ENCODE measurements at places on chromosomes 1 and 21.
A peak's percentile ranks its signal among the peaks of the same experiment; 100 is the strongest.

DNA sequence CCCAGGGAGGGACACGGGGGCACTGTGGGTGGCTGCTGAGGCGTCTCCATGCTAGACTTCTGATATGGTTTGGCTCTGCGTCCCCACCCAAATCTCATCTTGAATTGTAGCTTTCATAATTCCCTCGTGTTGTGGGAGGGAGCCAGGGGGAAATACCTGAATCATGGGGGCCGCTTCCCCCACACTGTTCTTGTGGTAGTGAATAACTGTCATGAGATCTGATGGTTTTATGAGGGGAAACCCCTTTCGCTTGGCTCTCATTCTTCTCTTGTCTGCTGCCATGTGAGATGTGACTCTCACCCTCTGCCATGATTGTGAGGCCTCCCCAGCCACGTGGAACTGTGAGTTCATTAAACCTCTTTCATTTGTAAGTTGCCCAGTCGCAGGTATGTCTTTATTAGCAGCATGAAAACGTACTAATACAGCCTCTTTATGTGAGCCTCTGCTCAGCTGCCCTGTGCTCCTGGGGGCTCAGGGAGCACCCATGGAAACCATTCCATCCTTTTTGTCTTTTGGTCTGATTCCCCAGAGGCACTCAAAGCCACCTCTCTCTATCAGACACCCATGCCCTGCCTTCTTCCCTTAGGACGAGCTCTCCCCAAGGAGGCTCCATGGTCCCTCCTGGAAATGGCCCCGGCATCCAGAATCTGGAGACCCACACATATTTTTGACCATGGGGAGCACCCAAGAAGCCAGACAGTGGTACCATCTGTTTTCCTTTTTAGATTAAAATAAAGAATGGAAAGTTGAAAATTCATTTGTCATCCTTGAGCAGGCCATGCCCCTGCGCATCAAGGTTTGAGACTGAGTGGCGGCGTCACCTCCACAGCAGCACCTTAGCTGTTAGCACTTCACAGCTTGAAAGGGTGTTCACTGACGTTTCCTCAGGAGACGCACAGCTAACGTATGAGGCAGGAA is 65.9 kb upstream of the FAM20B start:
- DNase-seq = no peak

- peak; percentile 22 for DNase-seq
These were observed 719 bp downstream of the MFAP2 start for GRCh38 chr1:16979475-16980327.

DNA sequence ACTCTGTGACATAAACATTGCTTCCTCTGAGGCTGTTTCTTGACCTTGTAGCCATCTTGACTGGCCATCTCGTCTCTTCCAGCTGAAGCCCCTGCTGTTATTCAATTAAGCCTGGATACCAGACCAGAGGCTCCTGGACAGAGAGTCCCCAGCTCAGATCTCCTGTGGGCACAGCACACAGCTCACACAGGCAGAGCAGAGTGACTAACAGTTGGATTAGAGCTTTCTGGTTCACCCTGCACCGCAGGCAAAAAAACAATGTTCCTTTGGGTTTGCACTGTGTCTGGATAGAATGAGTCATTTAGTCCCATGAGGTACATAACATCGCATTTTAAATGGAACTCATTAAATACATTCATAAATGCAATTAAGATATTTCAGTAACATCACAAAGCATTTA is 33.4 kb upstream of the USH2A start:
- DNase-seq = no peak

- no peak for DNase-seq
These were observed 178.3 kb upstream of the SYT6 start for GRCh38 chr1:114331936-114332335.

DNA sequence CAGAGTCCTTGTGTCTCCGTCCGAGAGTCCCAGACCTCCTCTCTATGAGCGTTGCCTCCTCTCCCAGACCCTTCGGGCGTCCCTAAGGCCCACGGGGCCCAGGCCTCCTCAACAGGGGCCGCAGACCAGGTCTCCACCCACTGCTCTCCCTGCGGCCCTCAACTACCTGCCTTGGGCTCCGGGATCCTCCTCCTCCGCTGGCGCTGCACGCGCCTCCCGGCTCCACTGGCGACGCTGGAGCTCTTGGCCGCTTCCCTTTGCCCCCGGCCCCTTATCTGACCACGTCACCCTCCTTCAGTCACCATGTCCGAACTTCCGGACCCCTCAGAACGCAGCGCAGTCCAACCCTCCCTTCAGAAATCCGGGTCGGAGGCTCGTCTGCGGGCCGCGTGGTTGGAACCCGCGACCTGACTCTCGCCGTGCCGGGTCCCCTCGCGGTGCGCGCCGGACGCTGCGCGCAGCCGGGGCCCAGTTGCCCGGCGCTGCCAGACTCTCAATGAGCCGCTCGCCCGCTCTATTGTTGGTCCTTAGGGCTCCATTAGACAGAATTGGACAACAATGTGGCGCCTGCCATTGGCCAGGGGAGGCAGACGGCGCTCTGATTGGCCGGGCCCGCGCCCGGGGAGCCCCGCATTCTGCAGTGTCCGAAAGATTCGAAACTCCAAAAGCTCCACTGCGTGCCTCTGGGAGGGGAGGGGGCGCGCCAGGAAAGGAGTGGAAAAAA is at the start of gene DMRTA2:
Gene DMRTA2 (minus strand): TSS at position 498 of the 724 bp plus-strand sequence. CDS start 1,907 bp downstream, outside the sequence.
- DNase-seq = no peak

- DNase-seq = no peak
These were observed 73.7 kb downstream of the LAMC1 start for GRCh38 chr1:183096894-183097293.

DNA sequence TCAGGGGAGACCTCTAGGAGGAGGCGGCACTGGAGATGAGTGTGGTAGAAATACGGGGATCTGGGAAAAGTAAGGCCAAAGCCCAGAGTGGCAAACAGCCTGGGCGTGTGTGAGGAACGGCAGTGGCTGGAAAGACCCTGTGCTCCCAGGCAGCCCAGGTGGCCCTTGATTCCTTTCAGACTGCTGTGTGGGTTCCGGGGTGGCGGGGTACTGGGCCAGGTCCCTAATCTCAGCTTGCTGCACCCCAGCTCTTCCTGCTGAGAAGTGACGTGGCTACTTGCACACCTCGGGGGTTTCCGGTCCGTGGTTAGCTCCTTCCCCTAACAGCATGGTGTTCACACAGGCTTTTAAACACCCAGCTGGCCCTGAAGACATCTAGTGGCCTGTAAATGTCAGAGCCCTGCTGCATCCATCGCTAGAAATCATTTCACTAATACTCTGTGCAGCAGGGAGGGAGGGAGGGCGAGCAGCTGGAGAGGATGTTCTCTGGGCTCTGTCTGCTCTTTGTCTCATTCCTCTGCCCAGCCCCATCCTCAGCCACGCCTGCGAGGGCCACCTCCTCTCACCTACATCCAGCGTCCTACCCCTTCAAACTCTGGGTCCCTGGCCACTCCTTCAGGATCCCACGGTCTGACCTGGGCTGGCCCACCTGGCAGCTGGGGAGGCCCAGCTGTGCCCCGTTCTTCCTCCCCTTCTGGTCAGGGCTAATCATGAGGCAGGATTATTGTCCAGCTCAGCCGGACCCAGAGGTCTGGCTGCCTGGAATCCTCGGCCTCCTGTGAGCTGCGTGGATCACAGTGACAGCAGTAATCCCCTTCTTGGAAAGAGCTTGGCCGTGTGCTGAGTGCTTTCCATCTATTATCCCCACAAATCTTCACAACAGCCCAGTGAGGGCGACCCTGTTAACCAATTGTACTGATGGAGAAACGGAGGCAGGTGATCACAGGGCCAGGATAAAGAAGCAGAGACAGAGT is 7.2 kb downstream of the ZDHHC18 start:
- DNase-seq = peak; percentile 76

- peak; percentile 18 for DNase-seq
These were observed 994 bp downstream of the RO60 start for GRCh38 chr1:193060406-193060805.

DNA sequence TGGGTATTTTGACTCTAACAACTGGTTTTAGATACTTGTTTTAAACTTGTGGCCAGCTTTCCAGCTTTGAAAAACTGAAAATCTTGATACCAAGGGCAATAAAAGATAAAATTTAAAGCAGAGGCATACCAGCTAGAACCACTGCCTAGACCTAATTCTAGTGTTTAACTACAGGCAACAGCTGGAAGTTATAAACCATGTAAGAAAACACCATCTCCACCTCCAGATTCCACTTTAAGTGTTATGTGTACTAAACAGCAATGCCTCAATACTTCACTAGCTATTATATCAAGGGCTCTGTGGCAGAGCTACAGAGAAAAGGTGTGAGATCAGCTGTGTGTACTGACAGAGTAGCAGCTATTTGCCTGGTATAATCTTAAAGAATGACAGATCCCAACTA is 69.5 kb downstream of the LPAR3 start:
- DNase-seq = no peak

- DNase-seq = no peak
These were observed 56.7 kb downstream of the AKT3 start for GRCh38 chr1:243793298-243793697.

- DNase-seq = no peak
These were observed 439.6 kb upstream of the ADAMTS5 start for GRCh38 chr21:27406300-27407009.

GRCh38 chr1:70915258-70916033 is 132.2 kb downstream of the PTGER3 start:
- DNase-seq = no peak

- no peak for DNase-seq
These were observed 201.6 kb downstream of the PBX1 start for GRCh38 chr1:164760569-164760968.

- DNase-seq = no peak
These were observed 40.5 kb downstream of the COL6A1 start for GRCh38 chr21:46021978-46022544.

GRCh38 chr1:181135437-181135731 is 46.9 kb downstream of the IER5 start:
- peak; percentile 44 for DNase-seq

- no peak for DNase-seq
These were observed 19.9 kb upstream of the PTCH2 start for GRCh38 chr1:44862829-44863401.

DNA sequence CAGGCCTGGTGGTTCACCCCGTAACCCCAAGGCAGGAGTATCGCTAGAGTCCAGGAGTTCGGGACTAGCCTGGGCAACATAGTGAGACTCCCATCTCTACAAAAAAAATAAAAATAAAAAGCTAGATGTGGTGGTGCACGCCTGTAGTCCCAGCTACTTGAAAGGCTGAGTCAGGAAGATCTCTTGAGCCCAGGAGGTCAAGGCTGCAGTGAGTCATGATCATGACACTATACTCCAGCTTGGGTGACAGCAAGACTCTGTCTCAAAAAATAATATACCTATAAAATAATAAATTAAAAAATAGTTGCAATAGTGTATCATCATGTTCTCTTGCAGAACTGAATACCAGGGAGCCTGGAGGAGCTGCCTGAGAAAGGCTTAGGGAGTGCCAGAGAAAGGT is 19.9 kb upstream of the TMEM39B start:
- no peak for DNase-seq

- no peak for DNase-seq
These were observed 3.3 kb downstream of the GLIS1 start for GRCh38 chr1:53735681-53736080.

GRCh38 chr1:19831441-19831840 is 16.4 kb upstream of the RNF186 start:
- no peak for DNase-seq

DNA sequence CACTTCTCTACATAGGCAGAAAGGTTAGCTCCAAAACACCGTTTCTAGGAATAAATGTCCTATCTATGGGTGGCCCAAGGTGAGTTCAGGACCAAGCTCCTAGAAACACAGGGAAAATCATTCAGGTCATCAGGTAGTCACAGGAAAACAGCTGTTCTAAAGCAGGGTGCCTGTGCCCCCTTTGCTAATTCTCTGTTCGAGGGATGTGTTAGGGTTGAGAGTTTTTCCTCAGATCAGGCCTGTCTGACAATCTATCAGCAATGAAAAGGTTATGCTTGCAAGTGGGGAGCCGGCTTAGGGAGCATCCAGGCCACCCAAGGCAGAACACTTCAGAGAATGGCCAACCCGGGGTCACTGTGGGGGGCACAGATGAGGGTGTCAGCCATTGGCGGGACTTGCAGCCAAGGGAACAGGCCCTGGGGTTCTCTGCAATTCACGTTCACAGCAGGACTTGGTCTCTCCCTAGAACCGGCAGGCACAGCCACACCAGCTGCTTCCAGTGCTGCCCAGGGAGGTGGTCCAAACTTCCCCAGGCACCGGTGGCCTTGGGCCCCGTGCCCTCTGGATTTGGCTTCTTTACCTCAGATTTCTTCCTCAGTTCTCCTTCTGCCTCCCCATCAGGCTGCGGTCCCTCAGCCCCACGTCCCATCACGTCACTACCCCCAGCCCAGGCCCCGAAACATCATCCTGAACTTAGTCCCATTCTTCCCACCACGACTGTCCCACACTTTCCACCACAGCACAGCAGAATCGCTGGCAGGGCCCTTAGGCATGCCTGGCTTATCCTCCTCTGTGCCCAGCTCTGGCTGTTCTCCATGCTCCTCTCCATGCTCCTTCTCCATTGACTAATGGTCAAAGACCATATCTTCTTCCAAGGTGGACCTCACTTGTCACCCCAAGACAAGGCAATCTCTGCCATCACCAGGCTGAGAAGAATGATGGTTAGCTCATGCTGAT is 11.0 kb downstream of the CD2 start:
- no peak for DNase-seq

GRCh38 chr1:230212405-230212936 is 145.4 kb downstream of the GALNT2 start:
- DNase-seq = no peak

GRCh38 chr1:200627575-200628222 is 7.1 kb upstream of the KIF14 start:
- DNase-seq = no peak

GRCh38 chr1:3109355-3109754 is 40.4 kb downstream of the PRDM16 start:
- DNase-seq = no peak

- no peak for DNase-seq
These were observed 976.9 kb downstream of the BRINP3 start for GRCh38 chr1:189500778-189501177.

DNA sequence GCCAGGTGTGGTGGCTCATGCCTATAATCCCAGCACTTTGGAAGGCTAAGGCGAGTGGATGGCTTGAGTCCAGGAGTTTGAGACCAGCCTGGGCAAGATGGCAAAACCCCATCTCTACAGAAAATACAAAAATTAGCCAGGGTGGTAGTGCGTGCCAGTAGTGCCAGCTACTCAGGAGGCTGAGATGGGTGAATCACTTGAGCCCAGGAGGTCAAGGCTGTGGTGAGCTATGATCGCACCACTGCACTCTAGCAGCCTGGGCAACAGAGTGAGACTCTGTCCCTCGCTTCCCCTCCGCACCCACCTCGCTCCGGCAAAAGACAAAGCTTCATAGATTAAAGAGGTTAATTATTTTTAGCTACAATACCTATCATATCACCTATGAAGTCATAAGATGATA is 100.0 kb downstream of the HHAT start:
- DNase-seq = no peak

Measured in NB4 (cell line).